Camera-type eye (tissue), 1 donor: ENCODE measurements at places on chromosomes 2 and 18. TPM values are rescaled to one million over a fixed set of nuclear protein-coding genes. Genes with fewer than 3 reads are reported as not detected.

The POTEC gene
- not detected for total RNA-seq

The HOXD11 gene
- not detected for total RNA-seq

The GFPT1 gene
- 57.6 TPM for total RNA-seq

The SH3RF3 gene
- total RNA-seq: 6.3 TPM

The DNAJC5G gene
- not detected for total RNA-seq

The EIF5B gene
- total RNA-seq: 32.5 TPM

The SH2D6 gene
- total RNA-seq: not detected

The GKN1 gene
- not detected for total RNA-seq

The VWA3B gene
- total RNA-seq: not detected

The GCKR gene
- total RNA-seq: not detected

The GKN2 gene
- not detected for total RNA-seq
